ENCODE measurements at places on chromosomes 1 and 21. TPM values are rescaled to one million over a fixed set of nuclear protein-coding genes. Genes with fewer than 3 reads are reported as not detected.

- DNase-seq, result no peak
These were observed 109.1 kb upstream of the LMO4 start for GRCh38 chr1:87219626-87220025.

- no peak for DNase-seq
These were observed 20.7 kb downstream of the SLAMF7 start for GRCh38 chr1:160759740-160760139.

GRCh38 chr1:99264201-99265021, at the start of gene PLPPR4:
TSS of gene PLPPR4 (plus strand) at chr1:99264492. CDS start at chr1:99264594, 102 bp downstream.
- peak; percentile 85 for DNase-seq

DNA sequence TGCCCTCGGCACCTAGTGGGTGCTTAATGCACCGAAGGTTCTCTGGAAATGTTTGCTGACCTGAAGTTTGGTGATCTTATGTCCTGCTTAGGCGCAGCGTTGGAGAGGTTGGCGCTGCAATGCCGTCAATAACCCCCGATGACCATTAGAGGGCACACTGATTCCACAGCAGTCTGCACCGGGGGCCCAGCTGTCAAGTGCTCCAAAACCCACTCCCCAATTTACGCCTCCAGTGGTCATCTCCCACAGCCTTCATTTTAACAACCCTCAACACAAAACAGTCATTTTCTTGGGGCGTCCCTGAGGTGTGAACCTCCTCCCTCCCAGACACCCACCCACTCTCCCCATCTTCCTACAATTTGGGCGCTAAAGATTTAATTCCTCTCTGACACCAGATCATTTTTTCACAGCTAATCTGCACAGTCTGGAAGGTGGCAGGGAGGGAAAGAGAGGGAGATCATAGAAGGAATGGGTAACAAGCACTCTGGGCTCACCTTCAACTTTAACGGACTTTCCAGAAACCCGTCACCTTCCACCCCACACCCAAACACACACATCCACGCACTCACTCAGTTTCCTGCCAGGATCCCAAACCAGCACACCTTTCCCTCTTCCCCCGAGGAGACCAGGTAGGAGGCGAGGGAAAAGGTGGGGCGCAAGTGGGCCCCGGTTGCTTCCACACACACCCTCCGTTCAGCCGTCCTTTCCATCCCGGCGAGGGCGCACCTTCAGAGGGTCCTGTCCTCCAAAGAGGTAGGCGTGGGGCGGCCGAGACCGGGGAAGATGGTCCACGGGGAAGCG, 570 bp upstream of the NPR1 start:
- DNase-seq, result peak; percentile 57

Gene RXFP4
- total RNA-seq, result not detected

Gene PYHIN1
- total RNA-seq, result 3.5 TPM

GRCh38 chr1:44019466-44019948, 11.8 kb downstream of the SLC6A9 start:
- no peak for DNase-seq

DNA sequence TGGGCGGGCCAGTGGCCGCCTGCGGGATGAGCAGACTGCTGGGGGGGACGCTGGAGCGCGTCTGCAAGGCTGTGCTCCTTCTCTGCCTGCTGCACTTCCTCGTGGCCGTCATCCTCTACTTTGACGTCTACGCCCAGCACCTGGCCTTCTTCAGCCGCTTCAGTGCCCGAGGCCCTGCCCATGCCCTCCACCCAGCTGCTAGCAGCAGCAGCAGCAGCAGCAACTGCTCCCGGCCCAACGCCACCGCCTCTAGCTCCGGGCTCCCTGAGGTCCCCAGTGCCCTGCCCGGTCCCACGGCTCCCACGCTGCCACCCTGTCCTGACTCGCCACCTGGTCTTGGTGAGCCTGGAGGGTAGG, 2.1 kb downstream of the B4GALT2 start:
- DNase-seq, result no peak

Gene DOP1B
- 27.4 TPM for total RNA-seq

- DNase-seq, result peak; percentile 11
These were observed 101.0 kb downstream of the AJAP1 start for GRCh38 chr1:4755301-4755845.

DNA sequence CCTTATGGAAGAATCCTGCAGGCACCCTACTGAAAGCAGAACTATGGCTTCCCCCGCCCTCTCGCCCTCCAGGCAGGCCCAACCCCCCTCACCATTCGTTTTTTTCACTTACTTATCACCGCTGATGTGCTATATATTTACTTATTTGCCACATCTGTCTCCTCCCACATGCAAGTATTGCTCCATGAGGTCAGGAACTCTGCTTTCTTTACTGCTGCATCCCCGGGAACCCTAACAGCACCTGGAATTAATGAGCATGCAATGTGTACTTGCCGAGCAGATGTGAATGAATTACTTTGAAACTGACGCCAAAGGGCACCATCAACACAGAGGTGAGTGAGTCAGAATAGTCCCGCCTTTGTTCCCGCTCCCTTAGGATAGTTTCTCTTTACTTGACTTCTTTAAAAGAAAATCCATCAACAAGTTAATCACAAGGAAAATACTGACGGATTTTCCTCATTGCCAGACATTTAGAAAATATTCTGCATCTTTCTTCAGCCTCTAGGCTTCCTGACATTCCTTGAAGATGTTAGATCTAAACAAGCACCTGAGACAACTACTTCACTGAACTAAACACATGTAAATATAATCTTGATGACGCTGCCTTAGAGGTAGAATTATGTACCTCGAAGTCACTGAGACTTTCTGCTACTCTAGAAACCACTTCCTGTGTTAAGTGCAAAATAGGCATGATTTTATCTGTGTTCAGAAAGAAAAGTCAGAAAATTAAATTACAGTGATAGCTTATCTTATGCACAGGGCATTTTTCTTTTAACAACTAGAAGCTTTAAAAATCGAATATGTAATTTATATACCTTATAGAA, 17.5 kb upstream of the RAB4A start:
- DNase-seq, result no peak

- no peak for DNase-seq
These were observed 69.2 kb downstream of the FASLG start for GRCh38 chr1:172727956-172728603.

DNA sequence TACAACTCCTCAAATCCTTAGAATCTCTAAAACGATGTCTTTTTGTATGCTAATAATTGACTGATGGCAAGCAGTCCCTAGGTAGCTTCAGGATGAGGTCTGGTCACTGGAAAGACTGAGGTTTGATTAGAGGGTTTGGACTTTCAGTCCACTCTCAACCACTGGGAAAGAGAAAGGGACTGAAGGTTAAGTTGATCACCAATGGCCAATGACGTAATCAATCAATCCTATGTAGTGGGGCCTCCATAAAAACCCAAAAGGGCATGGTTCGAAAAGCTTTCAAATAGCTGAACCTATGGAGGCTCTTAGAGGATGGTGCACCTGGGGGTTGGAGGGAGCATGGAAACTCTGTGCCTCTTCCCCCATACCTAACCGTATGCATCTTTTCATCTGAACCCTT, 39.6 kb upstream of the DNASE2B start:
- no peak for DNase-seq

DNA sequence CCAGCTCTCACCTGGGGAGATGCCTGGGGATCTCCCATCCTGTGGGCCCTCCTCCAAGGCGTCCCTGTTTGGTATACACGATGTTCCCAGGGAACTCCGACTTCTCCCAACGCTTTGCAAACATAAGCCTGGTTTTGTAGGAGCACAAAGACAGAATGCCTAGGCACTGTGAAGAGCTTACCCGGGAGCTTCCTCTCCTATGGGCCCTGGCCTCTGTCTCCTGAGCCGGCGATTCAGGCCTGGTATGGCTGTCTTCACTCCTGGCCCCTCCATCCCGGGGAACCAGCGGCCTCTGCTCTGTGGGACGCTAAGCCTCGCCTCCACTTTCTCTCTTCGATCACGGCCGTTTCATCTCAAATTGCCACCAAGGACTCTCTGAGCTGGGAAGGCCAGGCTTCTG, 59.6 kb upstream of the ACTRT2 start:
- no peak for DNase-seq

- DNase-seq, result no peak
These were observed 59.5 kb downstream of the POFUT2 start for GRCh38 chr21:45228171-45228641.

DNA sequence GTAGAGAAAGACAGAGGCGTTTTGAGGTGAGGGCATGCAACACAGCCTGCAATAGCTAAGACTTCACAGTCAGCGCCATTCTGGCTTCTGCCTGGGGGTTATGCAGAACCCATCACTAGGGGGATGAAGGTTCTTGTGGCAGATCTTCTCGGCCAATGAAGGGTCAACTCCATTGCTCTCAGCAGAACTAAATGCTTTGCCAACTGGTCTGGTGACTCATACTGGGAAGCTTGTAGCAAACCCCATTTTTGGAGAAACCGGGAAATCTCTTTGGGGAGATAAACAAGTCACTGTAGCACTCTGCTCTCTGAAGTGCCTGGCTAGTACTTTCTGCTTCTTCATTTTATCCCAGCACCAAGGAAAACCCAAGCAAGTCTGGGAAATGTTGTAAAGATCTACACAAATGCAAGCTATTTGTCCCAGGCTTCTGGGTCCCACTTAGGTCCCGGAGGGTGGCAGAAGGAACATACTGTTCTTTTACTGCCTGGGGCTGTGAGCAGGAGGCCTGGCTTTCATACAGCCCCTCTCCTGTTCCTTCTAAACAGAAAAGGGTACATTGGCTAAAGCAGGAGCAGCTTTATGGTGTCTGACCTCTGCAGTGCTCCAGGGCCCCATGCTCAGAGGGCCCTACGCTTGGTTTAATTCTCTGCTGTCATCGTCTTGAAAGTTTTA, 28.8 kb downstream of the SHISA4 start:
- DNase-seq, result no peak

GRCh38 chr1:219897914-219898313, 30.4 kb downstream of the SLC30A10 start:
- no peak for DNase-seq

Gene A3GALT2
- total RNA-seq, result not detected

- DNase-seq, result no peak
These were observed 36.9 kb downstream of the WDR64 start for GRCh38 chr1:241688940-241689368.

DNA sequence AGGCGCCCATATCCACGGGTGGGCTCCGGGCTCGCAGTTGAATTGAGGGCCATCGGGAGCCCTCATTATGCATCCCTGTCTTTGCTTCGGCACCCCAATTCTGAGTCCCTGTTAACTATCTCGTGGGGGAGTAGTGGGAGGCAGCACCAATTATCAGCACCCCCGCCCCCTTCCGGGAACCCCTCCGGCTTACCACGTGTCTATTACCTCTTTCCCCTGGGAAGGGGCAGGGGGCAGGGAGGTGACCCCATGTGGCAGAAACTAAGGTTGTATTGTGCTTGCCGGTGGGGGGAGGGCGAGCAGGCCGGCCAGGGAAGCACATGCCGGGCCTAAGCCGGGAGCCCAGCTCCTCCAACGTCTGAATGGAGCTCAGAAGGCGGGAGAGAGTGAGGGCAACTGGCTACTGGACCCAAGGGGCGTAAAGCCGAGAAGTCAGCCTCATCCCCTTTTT, 1.0 kb downstream of the LIN28A start:
- no peak for DNase-seq

DNA sequence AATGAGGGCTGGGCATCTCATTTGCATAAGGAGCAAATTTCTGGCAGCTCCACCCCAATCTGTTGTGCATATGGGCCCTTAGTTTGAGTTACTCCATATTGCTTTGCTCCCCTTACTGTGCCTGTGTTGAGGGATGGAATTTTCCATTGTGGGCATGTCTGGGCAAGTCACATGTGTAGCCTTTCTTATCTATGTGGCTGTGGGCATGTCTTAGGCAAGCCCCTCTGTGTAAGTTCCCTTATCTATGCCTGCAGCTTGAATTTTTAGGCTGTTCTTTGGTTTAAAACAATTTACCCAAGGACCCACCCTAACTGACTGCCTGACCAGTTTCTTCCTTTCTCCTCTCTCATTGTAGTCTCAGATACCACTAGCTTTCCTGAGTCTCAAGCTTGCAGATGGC, 405.7 kb upstream of the NCAM2 start:
- DNase-seq, result no peak

Gene CSRP1
- 216 TPM for total RNA-seq

- DNase-seq, result peak; percentile 90
These were observed 40.9 kb upstream of the TMEM52 start for GRCh38 chr1:1959840-1960479.

DNA sequence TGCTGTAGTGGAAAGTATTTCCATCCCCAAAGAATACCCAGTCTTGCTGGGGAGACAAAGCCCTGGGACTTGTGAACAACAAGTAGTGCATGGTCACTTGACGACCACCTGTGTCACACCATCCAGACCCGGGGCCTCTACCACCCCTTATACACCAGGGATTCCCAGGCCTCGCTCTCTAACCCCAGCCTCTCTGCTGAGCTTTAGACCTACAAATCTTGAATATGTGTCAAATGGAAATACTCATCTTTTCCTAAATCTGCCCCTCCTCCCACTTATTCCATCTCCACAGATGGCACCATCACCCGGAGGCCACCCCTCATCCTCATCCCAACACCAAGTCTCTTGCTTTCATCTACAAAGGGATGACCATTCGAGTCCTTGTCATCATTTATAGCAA, 875 bp upstream of the RNASEL start:
- DNase-seq, result no peak

GRCh38 chr1:22341791-22342605, 109.7 kb upstream of the ZBTB40 start:
- peak; percentile 42 for DNase-seq

- DNase-seq, result peak; percentile 16
These were observed 14.1 kb downstream of the MTR start for GRCh38 chr1:236809148-236809547.

Gene KCNK1
- total RNA-seq, result 16.3 TPM

- no peak for DNase-seq
These were observed 32.0 kb upstream of the IGSF5 start for GRCh38 chr21:39712976-39713375.

DNA sequence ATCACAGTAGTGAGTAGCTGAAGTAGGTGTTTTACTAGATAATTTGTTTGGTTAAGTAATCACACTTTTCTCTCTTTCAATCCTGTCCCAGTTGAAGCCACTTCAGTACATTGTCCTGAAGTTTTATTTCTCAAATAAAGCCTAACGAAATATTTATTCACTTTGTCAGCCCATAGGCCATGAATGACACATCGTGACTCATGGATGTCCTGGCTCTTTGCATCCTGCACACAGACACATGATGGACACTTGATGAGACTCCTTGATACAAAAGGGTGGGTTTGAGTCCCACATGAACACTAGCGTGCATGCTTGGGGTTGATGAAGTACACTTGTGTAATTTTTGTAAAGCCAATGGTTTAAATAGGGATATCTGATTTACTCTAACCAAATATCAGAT, 22.7 kb upstream of the LAMC2 start:
- no peak for DNase-seq

Gene OSCP1
- 9.3 TPM for total RNA-seq

Gene C1orf167
- total RNA-seq, result 5.7 TPM

Gene HSD3B1
- total RNA-seq, result not detected
